ENCODE measurements at places on chromosomes 11 and 22.

GRCh38 chr22:41526830-41527799, 17.2 kb downstream of the POLR3H start:
- peak; percentile 33 for DNase-seq

GRCh38 chr11:121808096-121808495, 307.9 kb downstream of the BLID start:
- no peak for DNase-seq

- DNase-seq: peak; percentile 68
Measured at GRCh38 chr22:41512421-41513194, 31.7 kb downstream of the POLR3H start.

- DNase-seq: peak; percentile 87
Measured at GRCh38 chr11:92638678-92639077, 330.8 kb upstream of the MTNR1B start.

- DNase-seq: peak; percentile 83
Measured at GRCh38 chr22:24516301-24516737, 21.2 kb downstream of the UPB1 start.

DNA sequence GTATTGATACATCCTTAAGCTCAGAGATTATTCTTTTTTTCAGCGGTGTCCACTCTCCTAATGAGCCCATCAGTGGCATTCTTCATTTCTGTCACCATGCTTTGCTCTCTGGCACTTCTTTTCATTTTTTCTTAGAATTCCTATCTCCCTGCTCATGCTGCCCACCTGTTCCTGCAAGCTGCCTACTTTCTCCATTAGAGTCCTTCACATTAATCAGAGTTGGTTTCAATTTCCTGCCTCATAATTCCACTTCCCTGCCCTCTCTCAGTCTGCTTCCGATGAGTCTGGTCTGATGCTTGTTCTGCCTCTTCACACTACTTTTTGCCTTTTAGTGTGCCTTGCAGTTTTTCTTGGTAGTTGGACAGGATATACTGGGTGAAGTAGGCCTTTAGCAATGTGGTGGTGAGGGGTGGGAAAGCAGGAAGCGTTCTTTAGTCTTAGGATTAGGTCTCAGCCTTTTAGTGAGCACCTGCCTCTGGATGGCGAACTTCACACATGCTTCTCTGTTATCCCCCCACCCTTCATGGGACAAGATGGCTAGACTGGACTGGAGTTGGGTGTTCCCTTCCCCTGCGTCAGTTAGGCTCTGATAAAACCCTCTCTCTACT, 53.6 kb downstream of the CECR2 start:
- DNase-seq: no peak

DNA sequence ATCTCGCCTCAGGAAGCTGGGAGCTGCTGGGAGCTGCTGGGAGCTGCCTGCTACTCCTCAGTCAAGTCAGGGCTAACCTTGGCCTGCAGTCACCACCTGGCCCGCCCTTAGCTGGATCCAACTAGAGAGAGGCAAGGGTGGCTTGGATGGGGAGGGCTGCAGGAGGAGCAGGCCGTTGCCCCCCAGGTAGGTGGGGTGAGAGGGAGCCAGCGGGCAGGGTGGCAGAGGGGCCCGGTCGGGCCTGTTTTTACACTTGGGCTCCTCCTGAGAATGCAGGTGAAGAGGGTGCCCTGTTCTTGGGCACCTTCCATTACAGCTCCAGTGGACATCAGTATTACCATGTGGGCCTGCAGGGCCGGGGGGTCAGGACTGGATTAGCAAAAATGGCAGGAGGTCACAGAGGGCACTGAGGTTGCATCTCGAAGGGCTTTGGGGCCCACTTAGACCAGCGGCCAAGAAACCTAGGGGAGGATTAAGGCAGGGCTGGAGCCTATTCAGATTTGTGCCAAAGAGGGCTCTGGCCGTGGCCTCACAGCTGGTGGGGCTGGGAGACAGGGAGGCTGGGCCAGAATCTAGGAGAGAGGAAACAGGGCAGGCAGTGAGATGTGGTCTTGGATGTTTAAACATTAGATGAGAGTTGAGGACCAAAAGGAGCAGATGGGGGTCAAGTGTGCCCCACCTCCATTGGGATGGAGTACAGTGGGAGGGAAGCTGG, 60.8 kb upstream of the TTLL12 start:
- no peak for DNase-seq

GRCh38 chr22:44211256-44211945, 30.7 kb downstream of the PARVG start:
- DNase-seq: no peak

- no peak for DNase-seq
Measured at GRCh38 chr11:12765428-12765827, 91.2 kb downstream of the TEAD1 start.

DNA sequence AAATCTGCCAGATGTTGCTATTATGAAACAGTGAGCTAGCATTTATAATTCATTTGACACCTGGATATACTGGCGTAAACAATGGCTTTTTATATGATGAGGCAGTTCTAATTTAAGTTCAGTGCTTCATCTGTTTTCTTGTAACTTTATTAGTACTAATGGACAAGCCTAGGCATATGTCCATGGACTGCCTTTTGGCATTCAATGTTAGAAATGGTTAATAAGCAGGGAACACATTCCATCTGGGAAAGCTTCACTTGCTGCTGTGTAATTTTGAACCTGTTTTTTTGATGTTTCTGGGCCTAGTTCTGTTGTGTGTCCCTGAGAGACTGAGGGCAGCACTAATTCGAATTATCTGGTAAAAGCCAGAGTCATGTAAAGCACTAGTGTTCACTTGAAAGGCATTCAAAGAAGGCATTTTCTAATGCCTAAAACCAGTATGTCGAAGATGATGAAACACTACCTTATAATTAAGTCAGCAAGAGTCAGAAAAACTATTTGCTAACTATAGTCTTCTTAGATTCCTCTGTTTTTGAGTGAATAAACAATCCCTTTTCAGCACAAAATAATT, 138.5 kb downstream of the SWAP70 start:
- DNase-seq: peak; percentile 8

DNA sequence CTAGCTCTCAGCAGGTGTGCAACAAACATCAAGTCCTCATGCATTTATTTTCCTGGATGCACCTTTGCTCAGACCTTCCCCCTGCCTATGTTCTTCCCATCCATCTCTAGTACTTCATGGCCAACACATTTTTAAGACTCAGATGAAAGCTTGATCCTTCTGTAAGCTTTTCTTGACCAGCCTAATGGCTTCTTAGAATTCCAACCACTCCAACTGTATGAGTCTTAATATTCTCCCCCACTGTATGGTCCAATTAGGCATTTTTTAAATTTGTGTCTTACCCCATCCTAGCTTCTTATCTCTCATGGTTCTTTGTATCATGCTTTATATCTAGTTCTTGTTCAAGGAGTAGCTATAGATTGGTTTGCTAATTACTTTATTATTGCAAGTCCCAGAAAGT, 44.8 kb downstream of the TENM4 start:
- no peak for DNase-seq

- DNase-seq: no peak
Measured at GRCh38 chr11:109350091-109350490, 71.9 kb upstream of the C11orf87 start.

DNA sequence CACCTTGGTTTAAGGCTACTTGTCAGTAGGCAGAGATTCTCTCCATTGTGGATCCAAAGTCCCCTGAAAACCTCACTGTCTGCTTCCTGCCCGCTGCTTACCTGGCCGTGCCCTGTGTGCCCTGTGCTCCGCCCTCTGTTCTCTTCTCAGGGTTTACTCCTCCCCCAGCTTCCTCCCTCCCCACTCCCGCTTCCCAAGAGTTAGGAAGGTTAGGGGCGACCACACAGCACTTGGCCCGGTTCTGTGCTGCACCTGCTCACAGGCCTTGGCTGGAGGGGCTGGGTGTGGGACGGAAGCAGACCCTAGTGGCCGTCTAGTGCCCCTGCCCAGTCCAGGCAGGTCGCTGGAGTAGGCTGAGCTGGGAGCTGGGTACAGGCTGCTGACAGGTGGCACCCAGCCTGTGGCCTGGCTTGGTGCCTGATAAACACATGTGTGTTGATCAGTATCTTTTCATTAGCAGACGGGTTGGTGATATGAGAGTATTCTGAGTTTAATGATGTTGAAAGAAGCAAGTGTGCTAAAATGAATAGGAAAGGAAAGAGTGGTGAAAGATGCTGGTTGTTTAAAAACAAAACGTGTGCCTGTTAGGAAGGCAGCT, 40.5 kb downstream of the GRAMD4 start:
- DNase-seq: peak; percentile 15

GRCh38 chr11:70358753-70359152, 39.6 kb upstream of the CTTN start:
- DNase-seq: no peak

DNA sequence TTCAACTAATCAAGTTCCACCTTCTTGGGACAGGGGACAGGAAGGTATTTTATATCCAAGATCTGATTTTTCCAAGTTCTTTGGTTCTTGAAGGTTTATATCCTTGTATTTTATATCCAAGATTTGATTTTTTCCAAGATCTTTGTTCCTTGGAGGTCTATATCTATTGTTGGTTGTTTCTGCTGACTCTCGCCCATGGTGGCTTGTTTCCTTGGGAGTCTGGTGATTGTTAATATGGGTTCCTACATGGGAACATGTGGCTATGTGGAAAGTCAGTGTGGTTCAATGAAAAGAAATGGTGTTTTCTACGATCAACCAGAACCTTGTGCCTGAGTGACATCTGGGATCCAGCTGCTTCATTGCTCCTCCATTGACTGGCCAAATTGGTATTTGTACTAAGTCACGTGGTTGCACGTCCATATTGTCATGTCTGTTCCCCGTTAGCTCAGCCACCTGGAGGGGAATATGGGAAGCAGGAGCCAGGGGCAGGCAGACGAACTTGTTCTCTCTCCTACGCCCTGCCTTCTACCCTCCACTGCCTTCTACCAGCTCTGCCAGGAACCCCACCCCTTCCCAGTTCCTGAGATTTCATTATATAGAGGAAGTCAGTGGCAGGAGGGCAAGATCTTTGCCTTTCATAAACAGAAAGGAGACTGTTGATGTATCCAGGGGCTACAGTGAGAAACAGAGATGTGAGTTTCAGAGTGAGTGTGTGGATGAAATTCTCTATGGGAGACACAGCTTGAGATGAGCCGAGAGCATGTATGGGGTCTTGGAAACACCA, 11.1 kb upstream of the CSF2RB start:
- no peak for DNase-seq

- no peak for DNase-seq
Measured at GRCh38 chr11:112368381-112368780, 107.7 kb upstream of the PLET1 start.

- DNase-seq: no peak
Measured at GRCh38 chr11:5102246-5102645, 32.9 kb downstream of the OR52E1 start.

- DNase-seq: peak; percentile 41
Measured at GRCh38 chr22:44702479-44703198, 635 bp downstream of the PRR5 start.

- DNase-seq: no peak
Measured at GRCh38 chr11:1506981-1507380, 20.4 kb upstream of the MOB2 start.

- peak; percentile 52 for DNase-seq
Measured at GRCh38 chr11:61814247-61814957, 2.4 kb downstream of the FADS1 start.

GRCh38 chr11:65773784-65774411, 6.9 kb downstream of the AP5B1 start:
- DNase-seq: no peak

DNA sequence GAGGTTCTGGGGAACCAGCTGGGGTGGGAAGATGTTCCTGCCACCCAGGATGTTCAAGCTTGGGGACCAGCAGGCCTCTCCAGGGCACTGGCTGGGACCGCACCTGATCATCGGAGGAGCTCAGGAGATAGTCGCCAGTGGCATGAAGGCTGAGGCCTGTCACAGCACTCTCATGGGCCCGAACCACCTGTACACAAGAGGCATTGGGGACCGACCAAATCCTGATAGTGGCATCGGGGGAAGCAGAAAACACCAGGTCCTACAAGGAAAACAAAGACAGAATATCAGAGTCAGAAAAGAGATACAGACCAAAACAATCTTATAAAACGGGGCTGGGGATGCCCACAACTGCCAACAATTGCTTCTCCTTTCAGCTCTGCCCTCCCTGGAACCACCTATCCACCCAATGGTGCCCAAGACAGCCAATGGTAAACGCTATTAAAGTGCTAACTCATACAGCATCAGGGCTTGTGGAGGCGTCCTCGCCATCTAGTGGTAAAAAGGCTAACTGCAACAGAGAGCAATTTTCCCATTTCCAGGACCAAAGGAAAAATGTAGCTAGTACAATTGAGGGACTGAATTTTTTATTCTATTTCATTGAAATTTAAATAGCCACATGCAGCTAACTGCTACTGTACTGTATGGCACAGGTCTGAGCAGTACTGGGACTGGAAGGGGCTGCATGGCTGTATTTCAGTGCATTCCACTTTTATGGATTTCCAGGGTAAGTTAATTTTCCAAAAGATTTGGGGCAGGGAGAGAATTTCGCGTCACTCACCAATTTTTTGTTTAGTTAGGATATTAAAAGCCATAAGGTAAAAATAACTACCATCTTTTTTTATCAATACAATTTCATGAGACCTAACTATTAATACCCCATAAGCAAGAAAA, 7.1 kb downstream of the PRPF19 start:
- peak; percentile 73 for DNase-seq

DNA sequence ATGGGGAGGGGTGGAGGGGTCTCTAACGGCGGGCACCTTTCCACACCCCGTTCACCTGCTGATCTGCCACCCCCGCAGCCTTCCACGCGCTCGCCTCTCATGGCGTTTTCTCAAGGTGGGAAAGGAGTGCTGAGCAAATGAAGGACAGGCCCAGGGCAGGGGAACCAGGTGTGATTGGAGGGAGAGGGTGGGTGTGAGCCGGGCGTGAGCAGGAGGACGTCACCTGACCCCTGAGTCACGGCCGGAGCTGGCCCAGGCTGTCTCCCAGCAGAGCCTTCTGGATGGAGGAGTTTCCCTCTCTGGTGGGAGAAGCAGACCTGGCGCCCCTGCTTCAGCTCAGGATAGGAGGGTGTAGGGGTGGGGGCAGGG, 14.0 kb upstream of the ARHGAP8 start:
- peak; percentile 75 for DNase-seq

GRCh38 chr22:22060200-22061084, 77.9 kb upstream of the TOP3B start:
- DNase-seq: peak; percentile 60

GRCh38 chr11:3990406-3990805, 104.2 kb upstream of the RRM1 start:
- no peak for DNase-seq

- no peak for DNase-seq
Measured at GRCh38 chr22:37012262-37012904, 6.9 kb downstream of the TST start.

DNA sequence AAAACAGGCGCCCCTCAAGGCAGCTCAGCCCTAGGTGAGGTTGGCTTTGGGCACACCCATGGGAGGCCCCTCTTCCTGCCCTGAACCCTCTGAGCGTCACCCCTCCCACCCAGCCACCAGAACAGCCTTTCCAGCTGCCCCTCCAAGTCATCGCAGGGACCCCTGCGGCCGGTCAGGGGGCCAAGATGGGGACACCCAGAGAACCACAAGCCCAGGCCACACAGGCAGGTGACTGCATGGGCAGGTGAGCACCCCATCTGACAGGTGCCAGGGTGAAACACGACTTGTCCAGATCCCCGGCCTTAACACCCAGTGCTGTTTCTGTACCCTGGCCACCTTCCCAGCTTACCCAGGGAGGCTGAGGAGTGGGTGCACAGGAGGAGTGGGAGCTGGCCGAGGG, 24.6 kb upstream of the GRAMD4 start:
- no peak for DNase-seq

GRCh38 chr11:69863544-69864200, 44.5 kb upstream of the FGF3 start:
- no peak for DNase-seq
